AML-193 (cell line): ENCODE measurements at places on chromosomes 3 and 15.

GRCh38 chr3:13343601-13344000 lies 76.5 kb downstream of the NUP210 start:
- DNase-seq = no peak

DNA sequence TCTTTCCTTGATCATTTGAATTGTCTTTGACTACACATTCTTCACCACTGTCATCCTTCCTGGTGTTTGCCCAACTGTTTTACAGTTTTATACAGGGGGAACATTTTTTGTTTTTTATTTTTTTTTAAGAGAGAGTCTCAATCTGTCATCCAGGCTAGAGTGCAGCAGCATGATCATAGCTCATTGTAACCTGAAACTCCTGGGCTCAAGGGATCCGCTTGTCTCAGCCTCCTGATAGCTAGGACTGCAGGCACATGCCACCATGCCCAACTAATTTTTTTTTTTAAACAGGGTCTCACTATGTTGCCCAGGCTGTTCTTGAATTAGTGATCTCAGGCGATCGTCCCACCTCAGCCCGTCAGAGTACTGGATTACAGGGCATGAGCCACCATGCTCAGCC lies 222.6 kb downstream of the BBX start:
- DNase-seq = no peak

DNA sequence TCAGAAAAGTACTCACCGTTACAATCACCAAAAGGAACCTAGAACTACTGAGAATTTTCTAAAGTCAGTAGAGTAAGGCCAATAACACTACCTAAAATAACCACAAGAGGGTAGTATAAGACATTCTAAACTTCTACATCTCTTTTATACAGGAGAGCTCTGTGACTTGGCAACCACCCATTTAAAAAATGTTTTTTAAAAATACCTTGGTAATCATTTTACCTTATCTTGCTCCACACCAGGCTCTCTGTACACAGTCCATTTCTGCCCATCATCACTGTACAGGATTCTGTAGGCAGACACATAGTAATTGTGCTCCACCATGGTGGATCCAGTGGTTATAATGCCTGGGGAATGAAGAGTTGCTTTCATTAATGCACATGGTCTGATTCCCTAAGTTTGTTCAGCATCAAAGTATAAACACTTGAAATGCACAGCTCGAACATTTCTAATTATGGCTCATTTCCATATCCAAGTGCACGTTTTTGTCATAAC lies 54.5 kb downstream of the ST3GAL6 start:
- peak; percentile 76 for DNase-seq

- no peak for DNase-seq
These were observed 21.4 kb upstream of the FSIP1 start for GRCh38 chr15:39804026-39804425.

- DNase-seq = no peak
These were observed 26.1 kb downstream of the MGLL start for GRCh38 chr3:127796045-127796830.
